ENCODE measurements at places on chromosomes 1 and 21.
A peak's percentile ranks its signal among the peaks of the same experiment; 100 is the strongest.

DNA sequence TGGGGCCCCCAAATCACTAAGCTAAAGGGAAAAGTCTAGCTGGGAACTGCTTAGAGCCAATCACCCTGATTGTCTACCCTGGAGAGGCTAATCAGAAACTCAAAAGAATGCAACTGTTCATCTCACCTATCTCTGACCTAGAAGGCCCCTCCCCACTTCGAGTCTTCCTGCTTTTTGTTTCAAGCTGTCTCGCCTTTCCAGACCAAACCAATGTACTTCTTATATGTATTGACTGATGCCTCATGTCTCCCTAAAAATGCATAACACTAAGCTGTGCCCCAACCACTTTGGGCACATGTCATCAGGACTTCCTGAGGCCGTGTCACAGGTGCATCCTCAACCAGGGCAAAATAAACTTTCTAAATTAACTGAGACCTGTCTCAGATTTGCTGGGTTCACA, 209.5 kb downstream of the APP start:
- no peak for DNase-seq

- DNase-seq: peak; percentile 75
Measured at GRCh38 chr1:36156329-36157114, 562 bp downstream of the MAP7D1 start.

GRCh38 chr1:229209816-229210215, 61.1 kb upstream of the RAB4A start:
- no peak for DNase-seq

DNA sequence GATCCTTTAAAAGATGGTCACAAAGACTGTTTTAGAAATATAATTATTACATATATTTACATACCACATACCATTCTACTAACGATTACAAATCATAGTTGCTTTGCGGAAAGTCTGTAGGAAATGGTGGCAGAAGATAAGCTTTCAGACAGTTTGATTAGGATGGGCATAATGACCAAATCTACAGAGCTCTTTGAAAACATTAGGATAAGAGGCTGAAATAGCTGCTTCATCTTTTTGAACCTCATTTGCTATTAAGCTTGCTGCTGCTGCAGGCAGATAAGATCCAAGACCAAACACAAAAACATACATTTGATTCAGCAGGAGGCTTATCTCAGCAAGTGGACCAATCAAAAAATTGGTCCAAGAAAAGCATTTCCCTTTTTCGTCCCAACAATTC, 47.1 kb downstream of the DDAH1 start:
- no peak for DNase-seq

GRCh38 chr1:23693599-23693998, 2.0 kb downstream of the RPL11 start:
- no peak for DNase-seq

DNA sequence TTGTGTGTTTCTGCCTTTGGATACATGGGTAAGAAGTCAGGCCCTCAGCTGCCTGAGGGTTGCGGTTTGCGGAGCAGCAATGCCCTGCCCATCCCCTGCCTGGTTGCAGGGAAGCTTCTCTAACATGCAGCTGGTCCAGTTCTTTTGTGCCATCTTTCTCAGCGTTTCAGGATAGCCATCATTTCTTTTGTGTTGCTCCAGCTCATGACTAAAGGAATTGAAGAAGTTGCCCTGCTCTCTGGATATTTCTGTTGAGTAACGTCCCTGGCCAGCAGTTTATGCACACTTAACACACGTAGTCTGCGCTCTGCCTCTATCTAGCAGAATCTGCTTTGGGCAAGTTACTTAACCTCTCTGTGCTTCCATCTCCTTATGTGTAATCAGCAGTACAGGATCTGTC, 62.1 kb downstream of the DOP1B start:
- no peak for DNase-seq

- no peak for DNase-seq
Measured at GRCh38 chr1:201251411-201251810, 31.9 kb upstream of the PKP1 start.

GRCh38 chr1:181632960-181633359, 149.6 kb downstream of the CACNA1E start:
- DNase-seq: no peak

DNA sequence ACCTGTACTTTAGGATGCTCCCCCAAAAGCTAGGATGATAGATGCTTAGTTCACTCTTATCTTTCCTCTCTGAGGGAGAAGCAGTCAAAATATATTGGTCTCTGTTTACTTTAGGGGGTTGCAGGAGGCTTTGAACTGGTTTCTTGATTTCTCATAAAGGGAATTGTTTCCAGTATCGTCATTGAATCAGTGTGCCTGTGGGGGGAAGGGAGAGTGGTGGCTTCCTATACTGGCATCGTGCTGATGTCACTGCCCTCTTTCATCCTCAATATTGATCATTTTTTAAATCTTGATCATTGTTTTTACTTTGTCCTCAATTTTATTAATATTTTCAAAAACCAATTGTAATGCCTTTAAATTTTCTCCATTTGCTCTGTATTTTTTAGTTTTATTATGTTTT, 40.2 kb upstream of the CFHR3 start:
- DNase-seq: no peak

DNA sequence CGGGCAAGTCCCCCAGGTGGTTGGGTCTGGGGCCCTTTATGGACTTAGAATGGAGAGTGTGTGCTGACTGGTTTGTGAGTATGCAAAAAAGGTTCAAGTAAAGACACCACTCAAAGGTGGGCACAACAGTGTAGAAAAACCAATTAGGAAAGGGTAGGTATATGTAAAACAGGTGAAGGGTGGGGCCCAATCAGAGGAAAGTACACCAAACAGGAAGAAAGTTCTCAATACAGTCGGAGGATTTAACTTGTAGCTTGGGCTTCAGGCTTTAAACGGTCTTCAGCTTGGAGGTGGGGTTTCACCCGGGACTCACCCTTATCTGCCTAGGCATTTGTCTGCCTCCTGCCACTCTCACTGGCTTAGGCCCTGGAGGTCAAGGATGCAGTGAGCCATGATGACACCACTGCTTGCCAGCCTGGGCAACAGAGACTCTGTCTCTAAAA, 6.8 kb upstream of the PUM1 start:
- DNase-seq: no peak

- no peak for DNase-seq
Measured at GRCh38 chr1:247156787-247157232, 15.0 kb downstream of the ZNF124 start.

GRCh38 chr1:156258859-156259258, 11.0 kb upstream of the PAQR6 start:
- no peak for DNase-seq

GRCh38 chr1:17857996-17858395, 102.9 kb downstream of the ACTL8 start:
- no peak for DNase-seq

DNA sequence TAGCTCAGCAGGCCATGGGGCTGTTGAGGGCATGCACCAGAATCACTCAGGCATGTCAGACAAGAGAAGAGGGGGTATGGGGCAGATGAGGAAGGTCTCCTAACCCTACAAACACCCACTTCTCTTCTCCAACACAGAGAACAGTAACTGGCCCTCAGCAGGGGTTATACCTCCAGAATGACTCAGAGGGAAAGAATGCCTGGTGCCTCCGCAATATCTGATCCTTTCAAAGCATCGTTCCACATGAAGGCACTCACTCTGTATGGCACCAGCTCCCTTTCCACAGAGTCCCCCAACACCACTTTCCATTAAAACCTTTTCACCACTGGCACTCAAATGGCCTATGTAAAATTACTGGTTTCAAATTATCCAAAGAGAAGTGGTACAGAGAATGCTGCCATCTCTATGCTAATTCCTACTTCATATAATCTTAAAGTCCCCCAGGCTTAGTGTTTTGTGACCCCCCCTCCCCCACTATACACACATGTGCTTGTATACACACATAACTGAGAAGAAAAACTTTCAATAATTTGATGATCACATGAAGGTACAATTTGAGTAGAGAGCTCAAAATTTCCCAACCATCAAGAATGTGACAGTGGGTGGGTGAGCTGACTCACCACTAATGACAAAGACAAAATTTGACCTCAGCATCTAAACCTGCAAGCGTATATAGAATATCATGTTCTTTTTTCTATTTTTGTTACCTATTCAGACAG, 91.5 kb downstream of the SIPA1L2 start:
- DNase-seq: peak; percentile 71

- DNase-seq: no peak
Measured at GRCh38 chr1:65940126-65940525, 147.4 kb downstream of the PDE4B start.

DNA sequence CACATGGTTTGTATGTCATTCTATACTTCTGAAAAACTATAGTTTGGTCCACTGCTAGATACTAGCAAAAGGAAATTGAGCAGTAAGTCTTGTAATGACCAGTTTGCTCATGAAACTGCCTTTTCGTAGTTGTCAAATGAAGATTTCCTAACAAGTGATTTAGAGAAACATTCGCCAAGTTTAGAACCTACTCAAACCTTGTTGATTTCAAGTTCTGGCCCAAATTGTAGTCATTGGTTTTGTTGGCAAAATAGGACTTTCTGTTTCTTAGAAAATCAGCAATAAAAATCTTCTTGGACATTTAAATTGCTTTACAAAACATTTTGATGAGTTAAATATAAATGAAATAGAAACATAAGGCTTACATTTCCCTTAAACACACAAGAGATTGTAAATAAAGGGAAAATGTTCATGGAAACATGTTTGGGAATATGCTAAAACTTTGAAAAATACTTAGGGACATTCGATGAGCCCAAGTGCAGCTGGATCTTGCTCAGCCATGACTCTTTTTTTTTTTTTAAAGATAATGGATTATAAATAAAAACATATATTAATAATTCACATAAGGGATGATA, 178.5 kb upstream of the LYPLAL1 start:
- DNase-seq: no peak

GRCh38 chr1:32623775-32624174, 26.6 kb downstream of the ZBTB8OS start:
- no peak for DNase-seq

- no peak for DNase-seq
Measured at GRCh38 chr1:79052829-79053449, 46.4 kb upstream of the ADGRL4 start.

- peak; percentile 72 for DNase-seq
Measured at GRCh38 chr1:110495926-110496600, 22.9 kb downstream of the KCNA10 start.

GRCh38 chr1:115219927-115220326, 118.1 kb downstream of the NGF start:
- no peak for DNase-seq

- DNase-seq: no peak
Measured at GRCh38 chr1:32706491-32706890, 3.9 kb upstream of the SYNC start.

DNA sequence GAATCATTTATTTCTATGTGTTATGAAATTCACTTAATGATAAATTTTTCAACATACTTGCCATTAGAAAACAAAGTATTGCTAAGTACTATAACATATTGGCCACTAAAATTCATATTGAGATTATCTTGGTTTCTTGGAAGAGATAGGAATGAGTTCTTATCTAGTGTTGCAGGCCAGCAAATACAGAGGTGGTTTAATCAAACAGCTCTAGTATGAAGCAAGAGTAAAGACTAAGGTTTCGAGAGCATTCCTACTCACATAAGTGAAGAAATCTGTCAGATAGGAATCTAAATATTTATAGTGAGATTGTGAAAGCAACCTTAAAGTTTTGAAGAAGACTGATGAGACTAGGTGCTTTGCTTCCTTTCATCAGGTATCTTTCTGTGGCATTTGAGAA, 37.9 kb upstream of the FOXE3 start:
- no peak for DNase-seq

GRCh38 chr1:41495210-41495948, 10.9 kb upstream of the EDN2 start:
- no peak for DNase-seq

GRCh38 chr1:224759135-224759534, 143.0 kb downstream of the CNIH3 start:
- DNase-seq: no peak

DNA sequence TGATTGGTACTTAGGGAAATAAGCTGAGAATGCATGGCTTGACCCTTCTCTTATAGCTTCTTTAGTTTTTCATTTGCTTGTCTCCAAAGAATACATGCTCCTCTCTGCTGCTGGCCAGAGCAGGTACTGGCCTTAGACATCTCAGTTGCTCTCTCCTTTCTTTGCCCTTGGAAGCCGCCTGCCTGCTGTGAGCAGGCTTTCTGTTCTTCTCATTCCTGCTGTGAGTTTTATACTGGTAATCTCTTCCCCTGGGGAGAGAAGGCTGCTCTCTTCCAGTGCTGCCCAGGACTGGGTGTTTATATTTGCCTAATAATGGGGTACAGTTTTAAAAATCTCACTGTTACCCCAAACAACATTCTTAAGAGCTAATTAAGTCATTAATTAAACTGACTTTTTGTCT, 323.5 kb upstream of the LRRC7 start:
- no peak for DNase-seq

DNA sequence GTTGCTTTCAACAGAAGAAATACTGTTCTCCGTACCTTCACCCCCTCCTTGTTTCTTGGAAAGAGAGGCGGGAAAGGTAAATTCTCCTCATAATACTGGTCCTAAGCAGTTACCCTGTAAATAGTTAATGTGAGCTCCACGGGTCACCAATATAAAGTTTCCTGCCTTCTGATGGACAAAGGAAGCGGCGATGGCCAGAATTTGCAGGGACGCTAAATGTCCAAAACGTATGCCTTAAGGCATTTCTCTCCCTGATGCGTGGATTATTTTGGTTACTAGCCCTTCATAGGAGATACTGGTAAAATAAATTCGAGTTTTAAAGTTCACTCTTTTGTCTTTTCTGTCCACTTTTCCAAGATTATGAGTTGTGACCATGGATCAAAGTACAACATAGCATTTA, 898 bp upstream of the PTGS2 start:
- DNase-seq: no peak

- no peak for DNase-seq
Measured at GRCh38 chr1:95380909-95381308, 146.9 kb downstream of the RWDD3 start.

DNA sequence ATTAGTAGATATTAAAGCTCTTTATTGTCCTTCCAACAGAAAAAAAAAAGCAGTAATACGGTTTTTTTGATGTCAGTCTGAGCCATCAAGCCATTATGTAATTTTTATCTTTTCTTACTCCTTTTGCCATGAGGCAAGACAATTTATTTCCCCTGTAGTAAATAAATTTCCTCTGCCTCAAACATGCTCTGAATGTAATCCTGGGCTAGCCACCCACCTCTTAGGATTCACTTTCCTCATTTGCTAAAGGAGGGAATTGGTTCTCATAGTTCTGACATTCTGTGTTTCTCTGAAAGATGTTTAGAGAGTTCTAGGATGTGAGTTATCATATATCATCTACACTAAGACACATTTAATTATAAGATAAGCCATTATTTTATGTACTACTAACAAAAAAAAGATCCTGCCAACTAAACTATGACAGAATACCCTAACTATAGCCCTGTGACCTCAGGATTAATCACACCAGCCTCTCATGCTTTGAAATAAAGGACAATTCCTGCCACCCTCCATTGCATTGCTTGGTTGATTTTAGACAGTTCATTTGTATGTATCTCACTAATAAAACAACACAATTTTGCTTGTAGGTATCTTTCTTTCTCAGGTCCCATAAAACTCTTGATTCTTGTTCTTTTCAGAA, 34.0 kb upstream of the RAP1A start:
- DNase-seq: no peak

- DNase-seq: no peak
Measured at GRCh38 chr21:26962621-26963181, 4.2 kb downstream of the ADAMTS5 start.

- no peak for DNase-seq
Measured at GRCh38 chr1:15700508-15700907, 16.4 kb downstream of the PLEKHM2 start.

Measured in renal pelvis (tissue), 12 donors.